ENCODE measurements at places on chromosomes 12 and 14.

DNA sequence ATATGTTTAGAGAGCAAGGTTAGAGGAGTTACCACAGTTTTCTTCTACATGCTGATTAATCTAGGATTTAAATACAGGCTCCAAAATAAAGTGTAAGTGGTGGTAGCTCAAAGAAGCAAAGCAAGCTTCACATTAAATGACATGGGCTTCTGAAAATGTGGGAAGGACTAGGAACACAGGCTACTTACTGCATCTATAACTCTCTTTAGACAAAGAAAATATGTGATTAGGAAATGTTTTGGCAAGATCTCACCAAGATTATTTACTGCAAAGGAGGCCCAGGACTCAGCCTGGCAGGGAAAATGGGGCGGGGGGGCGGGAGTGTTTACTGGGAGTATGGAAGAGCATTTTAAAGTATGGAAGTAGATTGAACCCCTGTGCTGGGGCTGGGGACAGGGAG lies 39.4 kb downstream of the ETV6 start:
- no peak for DNase-seq

GRCh38 chr12:109052097-109052413 lies 321 bp upstream of the USP30 start:
- DNase-seq, result no peak

GRCh38 chr12:34350092-34351041 lies 328.1 kb downstream of the ALG10 start:
- DNase-seq, result no peak

GRCh38 chr12:94169495-94169894 lies 21.1 kb downstream of the PLXNC1 start:
- no peak for DNase-seq

- peak; percentile 75 for DNase-seq
These were observed 441 bp downstream of the RAB5B start for GRCh38 chr12:55974308-55974730.

DNA sequence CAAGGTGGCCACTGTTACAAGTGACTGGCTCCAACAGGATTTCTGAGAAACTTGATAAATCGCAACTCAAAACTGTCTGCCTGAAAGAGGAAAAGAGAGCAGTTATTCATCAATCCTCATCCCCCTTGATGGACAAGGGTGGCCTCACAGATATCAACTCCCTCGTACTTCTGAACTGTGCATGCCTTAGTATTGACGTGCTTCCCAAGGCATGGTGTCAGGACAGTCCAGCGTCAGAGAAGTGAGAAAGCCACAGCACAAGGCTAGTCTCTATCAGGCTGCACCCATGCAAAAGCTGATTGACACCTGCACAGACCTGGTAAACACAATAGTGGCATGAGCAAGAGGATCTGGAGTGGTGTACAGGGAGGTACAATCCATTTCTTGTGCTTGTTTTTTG lies 125.5 kb upstream of the SLC35F4 start:
- DNase-seq, result no peak

- no peak for DNase-seq
These were observed 4.3 kb upstream of the KRT72 start for GRCh38 chr12:52605542-52605941.

DNA sequence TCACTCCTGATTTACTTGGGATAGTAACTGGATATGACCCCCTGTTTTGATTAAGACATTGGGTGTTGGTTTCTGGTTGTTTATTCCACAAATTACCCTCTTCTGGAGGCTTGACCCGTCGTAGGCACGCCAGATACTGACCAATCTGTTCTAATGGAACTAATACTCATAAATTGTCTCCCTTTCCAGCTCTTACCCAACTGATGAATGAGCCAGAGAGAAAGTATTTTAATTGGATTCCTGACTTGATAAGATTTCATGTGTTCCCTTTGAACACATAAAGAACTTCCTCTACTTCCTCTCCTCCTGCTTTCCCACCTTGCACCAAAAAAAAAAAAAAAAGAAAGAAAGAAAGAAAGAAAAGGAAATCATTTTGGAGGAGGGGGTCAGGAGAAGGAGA lies 340.9 kb downstream of the PCNX1 start:
- DNase-seq, result no peak

GRCh38 chr12:120849765-120850164 lies 54.4 kb downstream of the SPPL3 start:
- DNase-seq, result no peak

- DNase-seq, result no peak
These were observed 146.4 kb upstream of the BTG1 start for GRCh38 chr12:92292016-92292415.

GRCh38 chr12:97757481-97758193 lies 295.0 kb downstream of the RMST start:
- DNase-seq, result no peak

GRCh38 chr14:58565832-58566231 lies 71.9 kb upstream of the DACT1 start:
- no peak for DNase-seq

- no peak for DNase-seq
These were observed 463.2 kb upstream of the MGAT4C start for GRCh38 chr12:86719381-86719780.

DNA sequence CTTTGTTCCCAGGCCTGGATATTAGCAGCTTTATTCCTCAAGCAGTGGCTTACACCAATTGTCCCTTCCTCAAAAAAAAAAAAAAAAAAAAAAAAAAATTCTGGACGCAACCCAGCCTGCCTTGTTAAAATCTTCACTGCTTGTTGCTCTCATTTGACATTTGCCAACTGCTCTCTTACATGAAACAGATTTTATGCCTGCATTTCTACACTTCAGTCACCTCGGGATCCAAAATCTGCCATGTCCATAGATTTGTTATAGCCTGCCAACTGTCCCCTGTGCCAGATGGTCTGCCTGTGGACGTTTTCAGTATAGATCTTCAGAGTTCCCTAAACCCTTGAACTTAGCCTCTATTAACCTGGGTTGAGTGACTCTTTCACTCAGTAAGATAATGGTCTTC lies 651.5 kb downstream of the FSCB start:
- DNase-seq, result no peak

GRCh38 chr14:25132732-25133422 lies 82.9 kb upstream of the STXBP6 start:
- peak; percentile 75 for DNase-seq

DNA sequence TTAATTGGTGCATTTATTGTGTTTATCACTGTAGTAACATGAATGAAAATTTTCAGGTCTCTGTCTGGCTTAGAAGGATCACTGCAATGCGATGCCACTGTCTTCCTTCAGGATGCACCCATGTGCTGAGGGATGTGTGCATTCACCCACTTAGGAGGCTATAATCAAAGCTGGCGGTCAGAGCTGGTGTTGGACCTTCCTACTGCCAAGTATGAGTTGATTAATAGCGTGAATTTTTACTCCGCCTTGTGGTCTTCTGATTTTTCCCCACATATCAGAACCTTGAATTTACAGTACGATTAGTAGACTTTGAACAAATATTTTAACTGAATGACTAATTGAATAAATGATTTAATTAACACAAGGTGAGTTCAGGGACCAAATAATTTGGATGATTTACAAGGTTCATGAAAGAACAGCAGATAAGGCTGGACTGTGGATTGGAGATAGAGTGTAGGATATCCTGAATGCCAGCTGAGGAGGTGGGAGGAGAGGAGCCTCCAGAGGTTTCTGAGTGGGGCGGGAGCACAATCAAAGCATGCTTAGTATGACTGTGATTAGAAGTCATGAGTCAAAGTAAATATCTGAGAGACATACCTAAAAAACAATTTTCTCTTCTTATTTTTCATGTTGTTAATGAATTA lies 50.1 kb downstream of the RERG start:
- no peak for DNase-seq

GRCh38 chr12:124721501-124722162 lies 142.0 kb downstream of the SCARB1 start:
- no peak for DNase-seq

GRCh38 chr12:8936735-8937134 lies 12.7 kb downstream of the M6PR start:
- no peak for DNase-seq

DNA sequence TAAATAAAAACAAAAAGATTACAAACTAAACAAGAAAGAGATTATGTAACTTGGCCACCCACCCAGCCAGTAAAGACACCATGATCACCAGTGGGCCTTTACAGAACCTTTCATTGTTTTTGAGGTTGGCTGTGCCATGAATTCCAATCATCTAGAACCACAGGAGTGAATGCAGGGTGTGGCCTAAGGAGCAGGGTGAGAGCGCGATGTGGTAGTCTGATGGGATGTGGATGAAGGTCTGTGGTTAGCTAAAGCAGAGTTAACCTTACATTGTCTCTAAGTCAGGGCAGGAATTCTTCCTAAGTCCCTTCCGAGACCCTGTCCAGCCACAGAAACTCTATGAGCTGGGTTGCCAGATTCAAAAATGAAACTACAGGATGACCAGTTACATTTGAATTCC lies 54.0 kb upstream of the CDKN3 start:
- no peak for DNase-seq

DNA sequence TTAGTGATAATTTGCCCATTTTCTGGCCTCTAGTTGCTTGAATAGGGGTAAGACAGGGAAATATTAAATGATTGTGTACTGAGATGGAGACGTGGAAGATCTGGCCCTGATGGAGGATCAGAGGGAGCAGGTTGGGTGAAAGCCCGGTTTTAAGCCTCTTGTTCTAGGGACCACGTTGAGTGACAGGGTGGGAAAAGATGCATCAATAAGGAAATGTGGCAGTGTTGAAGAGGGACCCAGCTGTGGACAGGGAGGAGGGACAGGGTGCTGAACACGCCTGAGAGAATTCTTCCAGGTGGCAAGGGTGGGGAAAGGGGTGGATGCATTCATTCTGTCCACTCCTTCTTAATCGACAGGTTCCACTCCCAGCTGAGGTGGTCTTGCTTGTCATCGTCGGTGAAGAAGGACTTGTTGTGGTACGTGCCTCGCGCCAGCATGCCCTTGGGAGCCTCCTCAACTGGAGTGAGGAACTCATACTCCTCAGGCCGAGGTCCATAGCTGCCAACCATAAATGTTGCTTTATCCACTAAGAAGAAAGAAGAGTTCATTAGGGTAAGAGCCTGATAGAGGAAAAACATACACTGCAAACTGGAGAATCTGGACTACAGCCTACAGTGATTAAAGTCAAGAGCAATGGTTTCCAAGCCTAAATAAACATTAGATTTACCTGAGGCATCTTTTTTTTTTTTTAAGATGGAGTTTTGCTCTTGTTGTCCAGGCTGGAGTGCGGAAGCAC lies 4.0 kb upstream of the ERP27 start:
- DNase-seq, result no peak

- DNase-seq, result no peak
These were observed 272.8 kb upstream of the GARIN2 start for GRCh38 chr14:66916421-66916820.

DNA sequence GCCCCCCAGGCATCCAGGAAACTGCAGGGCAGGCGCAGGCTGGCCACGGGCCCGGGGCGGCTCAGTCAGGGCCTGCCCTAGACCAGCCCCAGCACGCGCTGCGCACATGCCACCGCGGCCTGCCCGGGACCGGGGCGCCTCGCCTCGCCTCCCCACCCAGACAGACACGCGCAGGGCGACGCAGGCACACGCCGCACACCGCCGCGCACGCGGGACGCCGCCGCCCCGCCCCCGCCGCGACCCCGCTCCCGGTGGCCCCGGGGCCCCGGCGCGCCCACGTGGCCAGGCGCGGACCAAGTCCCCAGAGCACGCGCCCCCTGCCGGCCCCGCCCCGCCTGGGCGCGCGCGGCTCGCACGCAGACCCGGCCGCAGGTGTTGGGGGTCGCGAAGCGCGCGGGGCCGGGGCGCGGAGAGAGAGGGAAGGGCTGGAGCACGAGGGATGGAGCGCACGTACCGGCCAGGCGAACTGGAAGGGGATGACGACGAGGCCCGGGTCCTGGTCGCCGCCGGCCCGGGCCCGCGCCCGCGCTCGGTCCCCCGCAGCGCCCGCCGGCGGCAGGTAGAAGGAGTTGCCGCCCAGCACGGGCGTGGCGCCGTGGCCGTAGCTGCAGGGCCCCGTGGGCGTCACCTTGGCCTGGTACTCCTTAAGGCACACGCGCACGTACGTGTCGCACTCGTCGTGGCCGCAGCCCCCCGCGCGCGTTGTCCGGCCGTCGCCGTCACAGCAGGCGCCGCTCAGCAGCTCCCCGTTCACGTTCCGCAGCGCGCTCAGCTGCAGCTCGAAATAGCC lies 1.1 kb downstream of the JAG2 start:
- DNase-seq, result no peak
